Stimulated activated CD8-positive, alpha-beta memory T cell treated with anti-CD3 and anti-CD28 coated beads, Interleukin-2, amount 100 ng/mL, for 1 hour (primary cell): ENCODE measurements at places on chromosomes 5 and 9.

- DNase-seq, result no peak
Measured at GRCh38 chr5:60492958-60493357, 207.0 kb downstream of the DEPDC1B start.

- DNase-seq, result no peak
Measured at GRCh38 chr9:100308965-100309564, 43.7 kb downstream of the TEX10 start.

DNA sequence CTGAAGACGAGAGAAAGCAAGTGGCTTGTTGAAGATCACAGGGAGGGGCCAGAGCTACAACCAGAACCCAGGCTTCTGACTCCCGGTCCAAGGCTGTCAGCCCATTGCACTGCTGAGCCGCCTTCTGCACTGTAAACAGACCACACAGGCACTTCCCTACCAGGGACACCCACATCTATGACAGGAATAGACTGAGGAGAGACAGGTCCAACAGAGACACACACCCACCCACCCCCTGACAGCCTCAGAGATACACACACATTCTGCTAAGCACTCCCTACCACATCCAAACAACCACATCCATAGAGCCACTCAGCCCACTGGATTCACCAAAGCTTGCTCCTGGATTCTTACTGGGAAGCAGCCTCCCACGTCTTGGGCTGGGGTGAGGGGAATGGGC lies 23.0 kb upstream of the MYORG start:
- DNase-seq, result no peak

GRCh38 chr9:96129747-96130146 lies 172.2 kb downstream of the HSD17B3 start:
- no peak for DNase-seq

- no peak for DNase-seq
Measured at GRCh38 chr5:139390639-139391569, 1.2 kb upstream of the MZB1 start.

DNA sequence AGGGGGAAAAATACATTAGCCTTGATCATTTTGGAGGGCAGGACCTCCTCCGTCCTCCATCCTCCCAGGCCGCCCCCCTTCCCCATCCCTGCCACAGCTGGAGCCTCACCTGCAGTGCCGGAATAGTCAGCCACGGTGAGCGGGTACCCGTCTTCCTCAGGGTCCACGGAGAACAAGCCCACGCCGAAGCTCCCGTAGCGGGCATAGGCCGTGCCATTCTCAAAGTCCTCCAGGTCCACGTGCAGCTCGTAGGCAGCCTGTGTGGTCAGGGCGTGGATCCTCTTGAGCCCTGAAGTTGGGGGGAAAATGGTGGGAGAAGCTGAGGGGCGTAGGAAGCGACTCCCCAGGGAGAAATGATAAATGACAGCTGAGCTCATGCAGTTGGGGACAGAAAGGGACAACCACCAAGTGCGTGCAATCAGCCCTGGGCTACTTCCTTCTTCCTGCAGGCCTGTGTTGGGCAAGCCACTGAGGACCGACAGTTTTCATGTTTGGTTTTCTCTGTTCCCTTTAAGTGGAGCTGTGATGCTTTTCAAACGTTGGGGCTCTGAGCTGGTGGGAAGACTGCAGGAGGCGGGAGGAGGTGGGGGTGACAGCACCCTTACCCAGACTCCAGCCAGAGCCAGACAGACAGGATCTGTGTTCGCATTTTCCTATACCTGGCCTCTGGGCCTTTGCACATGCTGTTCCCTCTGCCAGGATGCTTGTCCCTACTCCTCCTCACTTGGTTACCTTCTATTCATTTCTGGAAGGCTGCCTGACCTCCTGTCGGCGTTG lies 8.7 kb upstream of the QRFP start:
- DNase-seq, result no peak

DNA sequence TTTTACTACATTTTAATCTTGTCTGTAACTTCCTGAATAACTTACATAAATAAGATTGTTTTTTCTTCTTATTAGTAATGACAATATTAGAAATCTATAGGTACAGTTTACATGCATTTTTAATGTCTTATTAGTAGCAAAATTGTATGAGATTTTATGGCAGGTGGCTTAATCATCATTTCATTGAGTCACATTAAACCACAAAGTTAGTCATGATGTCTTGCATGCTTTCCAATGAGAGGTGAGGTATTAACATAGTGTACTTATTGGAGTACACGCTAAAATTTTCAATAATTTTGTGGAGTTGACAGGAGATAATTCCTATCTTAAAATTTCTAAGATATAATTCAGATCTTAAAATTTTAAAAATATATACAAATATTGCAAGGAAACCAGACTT lies 989.6 kb upstream of the ARRDC3 start:
- DNase-seq, result no peak

- DNase-seq, result no peak
Measured at GRCh38 chr9:4266602-4267001, 33.3 kb downstream of the GLIS3 start.

DNA sequence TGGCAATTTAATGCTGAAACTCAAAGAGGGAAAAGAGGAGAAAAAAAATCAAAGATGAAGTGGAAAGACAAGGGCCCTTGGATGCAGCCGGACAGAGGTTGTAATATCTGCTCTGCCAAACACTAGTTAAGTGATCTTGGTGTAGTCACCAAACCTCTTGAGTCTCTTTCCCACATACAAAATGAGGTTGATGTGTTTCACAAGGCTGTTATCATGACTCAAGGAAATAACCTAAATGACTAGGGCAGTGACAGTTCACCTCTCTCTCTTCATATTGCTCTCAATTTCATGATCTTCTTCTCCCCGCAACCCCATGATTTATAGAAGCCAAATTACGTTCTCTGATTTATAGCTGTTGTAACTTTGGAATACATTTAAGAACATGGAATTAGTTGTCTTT lies 44.9 kb downstream of the PIK3R1 start:
- DNase-seq, result no peak

GRCh38 chr9:107176436-107177151 lies 106.5 kb upstream of the RAD23B start:
- no peak for DNase-seq

DNA sequence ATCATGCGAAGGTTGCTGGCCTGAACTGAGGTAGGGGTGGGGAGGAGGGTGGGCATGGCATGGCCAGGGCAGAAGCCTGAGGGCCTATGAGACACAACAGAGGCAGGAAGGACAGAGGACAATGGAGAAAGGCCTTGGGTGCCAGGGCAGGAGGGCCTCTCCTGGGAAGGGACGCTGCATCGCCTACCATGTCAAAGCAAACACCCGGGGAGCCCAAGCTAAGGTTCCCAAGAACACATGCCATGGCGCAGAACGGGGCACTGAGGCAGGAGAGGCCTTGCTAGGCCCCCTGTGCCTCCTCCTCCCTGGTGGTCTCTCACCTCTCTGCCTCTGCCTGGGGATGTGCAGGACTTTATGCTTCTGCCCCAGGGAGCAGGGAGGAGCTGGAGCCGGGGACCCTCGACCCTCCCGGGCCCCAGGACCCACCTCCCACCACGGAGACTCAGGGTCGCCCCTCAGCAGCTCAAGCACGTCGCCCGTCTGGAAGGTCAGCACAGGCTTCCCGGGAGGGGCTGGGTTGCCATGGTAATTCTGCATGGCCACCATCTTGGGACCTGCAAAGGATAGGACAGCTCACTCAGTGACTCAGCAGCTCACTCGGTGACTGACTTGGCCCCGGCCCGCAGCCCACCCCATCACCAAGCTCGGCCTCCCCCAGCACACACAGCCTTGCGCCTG lies 40.3 kb upstream of the SARDH start:
- no peak for DNase-seq

GRCh38 chr9:13279284-13280141 lies at the start of gene MPDZ:
Gene MPDZ, minus strand, starts transcription at chr9:13279692. Its CDS starts 29,377 bp downstream, at chr9:13250315.
- DNase-seq, result no peak

DNA sequence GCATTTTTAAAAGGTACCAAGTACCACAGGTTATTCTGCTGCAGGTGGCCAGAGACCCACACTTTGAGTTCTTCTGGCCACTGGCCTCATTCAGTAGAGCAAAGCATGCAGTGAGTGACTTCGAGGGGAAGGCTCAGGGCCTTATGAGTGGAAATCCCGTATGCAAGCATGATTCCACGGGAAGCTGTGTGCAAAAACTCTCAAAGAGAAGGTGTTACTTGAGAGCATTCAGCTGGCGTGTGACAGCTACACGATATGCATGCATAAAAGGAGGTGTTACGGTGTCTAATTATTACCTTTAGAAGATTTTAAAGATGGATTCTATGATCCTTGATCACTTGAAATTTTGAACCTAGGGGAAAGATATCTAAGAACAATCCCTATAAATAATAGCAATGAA lies 160.3 kb downstream of the ENC1 start:
- no peak for DNase-seq

DNA sequence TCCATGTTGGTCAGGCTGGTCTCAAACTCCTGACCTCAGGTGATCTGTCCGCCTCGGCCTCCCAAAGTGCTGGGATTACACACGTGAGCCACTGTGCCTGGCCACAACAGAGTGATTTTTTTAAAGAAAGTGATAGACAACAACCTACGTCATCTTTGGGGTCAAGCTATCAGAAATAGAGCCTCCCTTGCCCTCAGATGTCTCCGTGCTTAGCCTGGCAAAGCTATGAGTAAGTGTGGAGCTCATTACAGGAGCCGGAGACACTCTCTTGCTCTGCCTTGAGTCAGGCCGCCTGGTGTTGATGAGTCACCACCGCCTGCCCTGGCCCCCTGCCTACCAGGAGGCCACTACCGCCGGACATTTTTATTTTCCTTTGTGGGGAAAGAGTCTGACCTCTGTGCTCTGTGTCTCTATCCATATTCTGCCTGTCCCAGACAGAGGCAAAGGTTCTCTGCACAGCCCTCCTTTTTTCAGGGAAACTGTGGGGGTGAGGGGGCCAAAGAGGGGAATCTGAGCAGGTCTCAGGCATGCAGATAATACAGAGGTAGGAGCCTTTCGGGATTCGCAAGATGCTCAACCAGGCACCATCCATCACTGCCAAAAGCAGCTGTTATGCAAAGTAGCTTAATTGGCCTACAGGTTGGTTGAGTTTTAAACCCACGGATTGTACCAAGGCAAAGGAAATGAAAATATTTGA lies 123.7 kb upstream of the CPEB4 start:
- no peak for DNase-seq

- DNase-seq, result no peak
Measured at GRCh38 chr5:125125031-125125823, 378.8 kb upstream of the ZNF608 start.

GRCh38 chr5:170288551-170288950 lies 9.0 kb downstream of the LCP2 start:
- no peak for DNase-seq

DNA sequence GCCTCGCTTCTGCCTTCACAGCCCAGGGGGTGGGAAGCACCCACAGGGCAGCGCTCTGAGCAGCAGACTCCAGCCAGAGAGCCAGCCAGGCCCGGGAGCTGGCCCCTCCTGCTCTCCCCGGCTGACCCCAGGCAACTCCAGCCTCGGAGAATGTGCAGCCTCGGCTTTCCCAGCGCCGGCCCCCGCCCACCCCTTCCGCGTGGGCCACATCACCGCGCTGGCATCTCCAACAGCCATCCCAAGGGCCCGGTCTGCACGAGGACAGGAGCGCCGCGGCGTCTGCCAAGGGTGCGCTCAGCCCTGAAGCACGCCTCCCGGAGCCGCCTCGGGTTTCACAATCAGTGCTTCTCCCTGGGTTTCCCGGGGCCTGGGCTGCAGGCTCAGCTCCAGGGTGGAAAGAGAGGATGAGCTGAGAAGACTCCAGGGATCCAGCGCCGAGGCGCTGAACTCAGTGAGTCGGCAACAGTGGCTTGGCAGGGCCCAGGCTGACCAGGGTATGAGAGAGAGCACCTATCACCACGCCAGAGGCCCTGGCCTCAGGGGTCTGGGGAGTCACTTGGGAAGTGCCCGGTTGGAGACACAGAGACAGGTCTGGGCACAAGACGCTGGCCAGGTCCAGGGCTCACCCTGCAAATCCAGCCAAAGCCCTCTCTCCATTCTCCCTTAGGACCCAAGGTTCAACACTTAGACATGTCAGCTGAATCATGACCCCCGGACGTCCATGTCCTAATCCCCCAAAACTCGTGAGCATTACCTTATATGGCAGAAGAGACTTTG lies 79.6 kb downstream of the ADAMTS2 start:
- no peak for DNase-seq

GRCh38 chr9:100086097-100086635 lies 12.6 kb downstream of the ERP44 start:
- DNase-seq, result no peak
